ENCODE measurements at places on chromosomes 1 and 21.
A peak's percentile ranks its signal among the peaks of the same experiment; 100 is the strongest.

DNA sequence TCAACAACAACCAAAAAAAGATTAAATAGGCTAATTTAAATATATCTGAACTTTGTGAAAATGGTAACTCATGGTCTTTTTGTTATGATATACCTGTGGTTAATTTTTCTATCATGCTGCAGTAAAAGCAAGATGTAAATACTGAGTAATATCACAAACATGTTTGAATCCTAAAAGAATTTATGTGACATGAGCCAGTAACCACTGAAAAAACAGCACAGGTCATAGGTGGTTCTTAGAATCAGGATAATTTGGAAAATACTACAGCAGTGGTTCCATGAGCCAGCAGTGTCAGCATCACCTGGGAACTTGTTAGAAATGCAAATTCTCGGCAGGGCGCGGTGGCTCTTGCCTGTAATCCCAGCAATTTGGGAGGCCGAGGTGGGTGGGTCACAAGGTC lies 4.1 kb downstream of the ATP5IF1 start:
- no peak for DNase-seq

DNA sequence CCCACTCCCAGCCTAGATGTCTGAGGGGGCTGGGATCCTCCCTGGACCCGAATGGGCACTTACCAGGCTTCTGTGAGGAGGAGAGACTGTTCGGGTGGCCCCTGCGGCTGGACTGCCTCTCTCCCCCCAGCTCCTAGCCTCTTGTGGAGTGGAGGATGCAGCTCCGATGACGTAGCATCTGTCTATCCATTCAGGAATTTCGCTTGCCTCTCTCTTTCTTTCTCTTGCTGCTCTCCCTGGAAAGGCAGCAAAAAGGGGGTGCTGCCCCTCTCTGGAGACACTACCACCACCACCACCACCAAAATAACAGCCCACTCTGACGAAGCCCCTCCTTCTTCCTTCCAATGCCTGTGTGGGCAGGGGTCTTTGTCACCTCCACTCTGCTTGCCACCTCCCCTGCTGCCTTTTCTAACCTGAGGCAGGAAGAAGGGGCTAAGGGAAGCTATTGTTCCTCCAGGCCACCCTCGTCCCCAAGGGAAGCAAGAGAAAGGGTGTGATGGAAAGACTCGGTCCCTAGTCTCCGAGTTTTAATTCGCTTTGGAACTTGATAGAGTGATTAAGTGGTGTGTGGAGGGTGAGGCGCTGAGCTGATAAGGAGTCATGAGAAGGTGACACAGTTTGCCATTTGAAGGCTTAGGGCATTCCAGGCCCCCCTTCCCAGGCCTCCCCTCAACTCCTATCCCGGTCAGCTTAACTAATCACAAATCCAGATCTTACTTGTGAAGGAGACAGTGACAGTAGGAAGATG lies 60.5 kb downstream of the RHBG start:
- no peak for DNase-seq

DNA sequence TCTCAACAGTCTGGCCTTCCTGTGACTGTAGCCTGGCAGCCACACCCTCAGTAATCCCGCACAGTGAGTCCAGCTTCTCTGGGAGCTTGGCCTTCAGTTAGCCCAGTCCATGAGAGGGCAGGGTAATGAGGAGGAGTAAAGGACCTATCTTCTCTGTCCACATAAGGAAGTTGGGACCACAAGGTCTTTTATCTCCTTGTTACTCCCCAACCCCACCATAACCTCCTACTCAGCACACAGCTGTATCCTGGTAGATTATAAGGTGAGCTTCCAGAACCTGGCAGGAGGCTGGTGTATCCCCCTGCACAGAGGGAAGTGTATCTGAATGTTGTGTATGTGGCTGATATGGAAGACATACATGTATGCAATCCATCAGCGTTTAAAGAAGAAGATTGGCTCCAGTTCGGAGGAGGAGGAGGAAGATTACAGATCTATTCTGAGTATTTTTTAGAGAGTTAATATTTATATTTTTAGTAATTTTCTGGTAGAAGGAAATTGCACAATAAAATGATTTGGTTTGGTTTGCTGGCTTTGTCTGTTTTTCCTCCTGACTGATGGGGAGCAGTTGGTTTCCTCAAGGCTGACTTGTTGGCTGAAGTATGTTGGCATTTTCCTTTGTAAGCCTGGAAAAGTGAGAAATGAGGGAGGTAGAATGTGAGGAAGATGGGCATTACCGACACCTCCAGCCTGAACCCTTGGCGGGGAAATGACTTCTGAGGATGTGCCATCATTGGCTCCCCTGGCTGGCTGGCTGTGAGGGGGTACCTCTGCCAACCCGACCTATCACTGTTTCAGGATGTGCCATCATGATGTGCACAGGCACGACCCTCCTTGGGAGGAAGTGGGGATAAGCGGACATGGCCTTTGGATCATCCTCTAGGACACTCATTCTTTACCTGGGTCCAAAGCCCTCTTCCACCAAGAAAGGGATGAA lies 5.0 kb downstream of the C1orf226 start:
- DNase-seq, result peak; percentile 27

- no peak for DNase-seq
Observed at GRCh38 chr1:22216210-22216883, 73.5 kb upstream of the WNT4 start.

GRCh38 chr1:30511563-30511962 lies 211.8 kb downstream of the MATN1 start:
- no peak for DNase-seq

DNA sequence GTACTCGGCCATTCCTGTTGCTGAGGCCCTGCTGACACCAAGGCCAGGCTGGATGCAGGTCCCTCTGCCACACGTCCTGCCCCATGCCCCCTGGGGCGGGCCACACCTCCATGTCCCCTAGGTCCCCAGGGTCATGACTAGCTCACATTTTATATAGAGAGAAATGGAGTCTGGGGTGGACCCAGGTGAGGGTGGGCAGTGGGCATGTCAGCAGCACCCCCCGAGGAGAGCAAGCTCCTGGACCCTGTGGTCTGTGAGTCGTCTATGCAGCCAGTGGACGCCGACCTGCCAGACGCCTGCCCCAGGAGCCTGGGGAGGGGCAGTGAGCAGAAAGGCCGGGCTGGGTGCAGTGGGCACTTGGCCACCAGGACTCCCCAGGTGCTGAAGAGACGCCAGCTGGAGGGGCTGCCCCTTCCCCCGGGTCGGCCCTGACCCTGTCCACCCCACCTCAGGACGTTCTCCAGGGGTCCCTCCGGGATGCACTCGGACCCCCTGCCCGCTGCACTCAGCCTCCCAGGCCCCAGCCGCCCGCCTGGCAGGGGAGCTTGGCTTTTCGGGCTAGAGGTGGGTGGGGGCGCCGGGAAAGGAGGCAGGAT lies 15.9 kb downstream of the SAMD11 start:
- DNase-seq, result no peak

GRCh38 chr21:23578027-23578426 lies 2029.3 kb downstream of the MRPL39 start:
- no peak for DNase-seq

GRCh38 chr1:228803421-228803820 lies 68.1 kb downstream of the RHOU start:
- DNase-seq, result no peak

All from CD8-positive, alpha-beta T cell (primary cell).